CD4-positive, alpha-beta T cell (primary cell): ENCODE measurements at places on chromosomes 16 and 17. TPM values are rescaled to one million over a fixed set of nuclear protein-coding genes. Genes with fewer than 3 reads are reported as not detected.

The ANTKMT gene
- total RNA-seq, result 8.1 TPM

The AIPL1 gene
- total RNA-seq, result not detected

The NPIPA2 gene
- total RNA-seq, result 1.4 TPM

The CALB2 gene
- not detected for total RNA-seq

The IRX3 gene
- not detected for total RNA-seq

The SDK2 gene
- 8.1 TPM for total RNA-seq

The ALOX12B gene
- total RNA-seq, result 0.41 TPM

The PRR35 gene
- total RNA-seq, result not detected

- DNase-seq, result peak; percentile 26
Measured at GRCh38 chr17:2146132-2146871, 91.4 kb downstream of the HIC1 start.

DNA sequence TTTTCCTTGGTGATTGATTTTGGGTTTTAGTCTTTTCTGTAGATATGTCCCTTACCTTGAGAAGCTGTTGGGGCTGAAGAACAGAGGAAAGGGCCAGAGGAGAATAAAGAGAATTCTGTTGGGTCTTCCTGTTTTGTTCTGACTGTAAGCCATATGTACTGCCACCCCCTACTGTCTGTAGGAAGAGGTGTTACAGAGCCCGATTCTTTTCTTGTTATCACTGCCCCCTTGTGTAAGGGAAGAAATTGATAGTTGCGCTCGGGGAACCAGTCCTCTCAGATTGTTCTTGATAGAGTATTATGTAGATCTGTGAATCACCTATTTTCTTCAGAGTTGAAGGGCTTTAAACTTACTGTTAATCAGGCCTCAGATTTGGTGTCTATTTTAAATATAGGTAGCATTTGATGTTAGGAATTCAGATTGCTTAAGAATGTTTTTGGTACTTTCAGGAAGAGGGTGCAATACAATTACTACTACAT lies 2.4 kb downstream of the TANC2 start:
- DNase-seq, result peak; percentile 58

DNA sequence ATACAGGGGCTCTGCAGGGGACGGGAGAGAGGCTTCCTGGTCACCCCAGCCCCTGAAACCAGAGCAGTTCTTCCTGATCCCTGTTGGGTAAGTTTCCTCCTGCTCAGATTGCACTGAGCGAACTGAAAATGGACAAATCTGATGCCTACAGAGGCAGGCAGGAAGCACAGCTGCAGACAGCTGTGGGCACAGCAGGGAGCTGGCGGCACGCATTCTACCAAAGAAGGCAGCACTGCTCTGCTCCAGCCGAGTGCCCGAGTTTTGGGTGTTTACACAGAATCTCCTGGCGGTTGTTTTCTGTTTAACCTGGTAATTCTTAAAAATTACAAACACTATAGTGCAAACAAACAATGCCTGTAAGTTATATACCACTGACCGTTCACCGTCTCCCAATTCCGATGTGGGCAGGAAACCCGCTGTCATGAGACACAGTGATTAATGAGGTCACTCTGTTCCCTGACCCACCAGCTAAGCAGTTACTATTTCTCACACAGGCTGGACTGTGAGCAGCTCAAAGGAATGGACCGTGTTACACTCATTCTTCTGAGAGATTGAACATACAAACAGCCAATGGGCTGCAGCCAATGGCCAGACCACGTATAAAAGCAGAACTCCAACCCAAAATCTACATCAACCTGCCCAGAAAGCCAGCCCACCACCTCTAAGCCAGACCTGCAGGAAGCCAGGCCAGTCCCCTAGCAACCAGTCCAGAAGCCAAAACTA lies 25.5 kb downstream of the NSMCE1 start:
- peak; percentile 21 for DNase-seq

DNA sequence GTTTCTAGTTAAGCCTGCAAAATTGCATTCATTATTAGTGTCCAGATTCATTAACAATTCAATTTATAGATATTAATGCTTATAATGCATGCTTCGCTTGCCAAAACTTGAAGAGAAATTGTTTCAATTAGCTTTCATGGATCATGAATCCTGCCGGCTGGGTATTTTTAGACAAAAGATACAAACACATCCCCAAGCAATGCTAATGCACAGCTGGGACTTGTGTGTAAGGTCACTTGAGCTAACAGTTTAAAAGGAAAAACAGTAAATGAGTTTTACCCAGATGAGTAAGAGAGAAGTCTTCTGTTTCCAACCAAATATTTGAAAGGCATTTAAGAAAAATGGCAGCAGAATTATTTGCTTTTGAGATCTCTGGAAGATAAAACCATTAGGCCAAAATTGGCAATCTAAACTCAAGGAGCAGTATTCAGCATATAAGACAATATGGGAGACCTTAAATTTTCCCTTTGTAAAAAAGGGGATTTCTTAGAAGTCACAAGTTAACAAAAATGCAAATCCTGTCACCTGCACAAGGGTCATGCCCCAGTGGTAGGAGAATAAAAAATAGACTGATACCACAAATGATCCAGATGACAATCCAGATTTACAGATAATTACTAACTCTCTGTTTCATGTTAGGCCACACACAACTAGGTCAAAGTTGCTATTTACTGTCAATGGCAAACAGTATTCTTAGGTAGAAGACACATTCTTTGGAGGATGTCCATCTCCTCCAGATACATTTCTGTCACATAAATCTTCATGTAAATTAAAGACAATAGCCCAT lies 418.4 kb upstream of the PMFBP1 start:
- DNase-seq, result no peak

DNA sequence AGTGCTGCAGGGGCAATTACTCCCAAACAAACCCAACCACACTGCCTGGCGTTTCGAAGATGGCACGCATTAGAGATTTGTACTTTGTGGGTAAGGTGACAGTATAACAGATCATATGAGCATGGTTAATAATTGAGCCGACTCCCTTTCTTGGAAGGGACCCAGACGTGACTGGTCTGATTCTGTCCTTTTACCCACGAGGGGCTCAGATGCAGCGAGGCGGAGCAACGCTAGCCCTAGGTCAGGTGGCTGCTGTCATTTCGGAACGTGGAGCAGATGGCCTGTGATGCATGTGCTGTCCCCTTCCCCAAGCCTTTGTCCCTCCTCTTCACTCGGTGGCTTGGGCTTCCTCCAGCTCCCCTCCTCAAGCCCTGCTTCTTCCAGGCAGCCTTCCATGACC lies 84.2 kb downstream of the SNX29 start:
- DNase-seq, result no peak

DNA sequence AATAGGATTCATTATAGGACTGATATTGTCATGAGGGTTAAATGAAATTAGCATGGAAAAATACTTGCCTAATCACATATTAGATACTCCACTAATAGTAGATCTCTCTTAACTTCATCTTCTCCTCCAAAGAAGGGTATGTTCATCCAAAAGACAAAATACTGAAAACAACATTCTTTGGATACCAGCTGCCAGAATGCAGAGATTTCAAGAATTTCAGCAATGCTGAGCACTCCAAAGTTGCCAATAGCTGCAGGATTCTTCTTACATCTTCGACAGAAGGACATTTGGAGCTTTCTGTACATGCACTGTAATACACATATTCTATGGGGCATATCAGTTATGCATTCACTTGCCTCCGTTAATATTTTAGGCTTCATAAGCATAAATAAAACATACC lies 436.5 kb downstream of the HAPSTR1 start:
- no peak for DNase-seq

DNA sequence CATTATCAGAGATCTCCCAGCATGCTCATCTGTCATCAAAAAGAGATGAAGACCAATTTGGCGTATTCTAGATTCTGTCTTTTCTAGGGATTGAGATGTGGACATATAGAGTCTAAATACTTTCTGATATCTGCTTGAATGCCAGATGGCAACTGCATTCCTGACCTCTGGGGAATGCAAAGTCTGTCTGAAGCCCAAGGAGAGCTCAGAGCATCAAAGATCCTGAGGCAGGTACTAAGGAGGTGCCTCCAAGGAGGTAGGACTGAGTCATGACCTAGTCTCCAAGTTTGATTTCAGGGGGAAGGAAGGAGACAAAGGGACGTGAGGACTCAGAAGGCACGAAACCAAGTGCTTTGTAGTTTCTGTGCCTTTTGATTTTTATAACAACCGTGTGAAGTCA lies 448.4 kb downstream of the HS3ST3B1 start:
- DNase-seq, result no peak

DNA sequence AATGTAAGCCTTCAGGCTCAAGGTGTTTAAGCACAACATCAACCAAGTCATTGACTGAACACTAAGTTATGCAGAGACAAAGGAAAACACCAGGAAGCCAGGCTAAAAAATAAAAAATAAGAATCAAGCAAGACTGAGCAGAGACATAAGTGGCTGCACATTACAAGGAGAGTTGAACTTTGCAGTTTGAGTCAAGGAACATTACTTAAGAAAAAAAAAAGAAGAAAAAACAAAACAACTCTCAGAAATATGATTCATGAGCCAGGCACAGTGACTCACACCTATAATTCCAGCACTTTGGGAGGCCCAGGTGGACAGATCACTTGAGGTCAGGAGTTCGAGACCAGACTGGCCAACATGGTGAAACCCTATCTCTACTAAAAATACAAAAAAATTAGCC lies 168.1 kb downstream of the C16orf95 start:
- no peak for DNase-seq

DNA sequence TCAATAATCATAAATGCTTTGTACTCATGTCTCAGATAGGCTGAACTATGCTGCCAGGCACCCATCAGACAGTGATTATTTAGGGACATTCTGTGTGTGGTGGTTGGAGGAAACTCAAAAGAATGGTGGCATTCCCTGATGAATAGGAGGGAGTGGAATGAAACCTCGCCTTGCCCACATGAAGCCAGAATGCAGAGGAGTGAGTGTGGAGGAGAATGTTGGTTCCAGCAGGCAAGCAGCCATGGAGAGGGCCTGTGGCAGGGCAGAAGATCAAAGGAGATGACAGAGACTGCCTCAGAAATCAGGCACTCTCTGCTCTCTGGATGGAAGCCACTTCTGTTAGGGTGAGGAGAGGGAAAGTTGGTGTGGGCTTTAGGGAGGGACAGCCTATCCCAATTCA lies 22.5 kb downstream of the KCTD19 start:
- no peak for DNase-seq

- no peak for DNase-seq
Measured at GRCh38 chr17:42203354-42203753, 9.1 kb upstream of the GHDC start.

GRCh38 chr16:88428616-88429386 lies 24.3 kb upstream of the ZFPM1 start:
- no peak for DNase-seq

DNA sequence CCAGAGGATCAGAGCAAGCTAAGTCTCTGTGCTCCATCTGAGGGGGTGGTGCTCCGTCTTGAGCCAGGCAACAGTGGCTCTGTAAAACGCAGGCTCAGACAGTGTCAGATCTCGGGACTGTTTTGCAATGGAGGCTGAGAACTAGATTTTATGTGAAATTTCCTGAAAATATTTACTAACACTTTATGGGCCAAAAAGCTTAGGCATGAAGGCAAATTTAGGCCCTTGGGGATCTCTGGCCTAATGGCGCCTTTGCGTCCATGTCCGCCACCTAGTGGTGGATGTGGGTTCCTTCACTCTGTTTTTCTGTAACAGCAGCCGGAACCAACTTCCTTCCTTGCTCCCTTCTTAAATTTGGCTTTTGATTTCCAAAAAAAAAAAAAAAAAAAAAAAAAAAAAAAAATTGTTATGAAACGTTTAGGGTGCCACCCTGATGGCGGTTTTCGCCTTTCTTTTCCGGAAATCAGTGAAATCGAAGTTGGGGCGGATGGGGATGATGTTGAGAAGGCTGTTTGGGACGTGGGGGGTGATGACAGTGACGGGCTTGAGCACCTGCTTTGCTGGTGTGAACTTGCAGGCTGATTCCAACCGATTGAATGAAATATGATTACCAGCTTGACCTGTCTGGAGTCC lies 14.0 kb upstream of the ELAC2 start:
- peak; percentile 24 for DNase-seq

GRCh38 chr16:24382762-24383407 lies 126.8 kb downstream of the CACNG3 start:
- no peak for DNase-seq

- DNase-seq, result no peak
Measured at GRCh38 chr17:37399265-37399803, 7.3 kb downstream of the ACACA start.

DNA sequence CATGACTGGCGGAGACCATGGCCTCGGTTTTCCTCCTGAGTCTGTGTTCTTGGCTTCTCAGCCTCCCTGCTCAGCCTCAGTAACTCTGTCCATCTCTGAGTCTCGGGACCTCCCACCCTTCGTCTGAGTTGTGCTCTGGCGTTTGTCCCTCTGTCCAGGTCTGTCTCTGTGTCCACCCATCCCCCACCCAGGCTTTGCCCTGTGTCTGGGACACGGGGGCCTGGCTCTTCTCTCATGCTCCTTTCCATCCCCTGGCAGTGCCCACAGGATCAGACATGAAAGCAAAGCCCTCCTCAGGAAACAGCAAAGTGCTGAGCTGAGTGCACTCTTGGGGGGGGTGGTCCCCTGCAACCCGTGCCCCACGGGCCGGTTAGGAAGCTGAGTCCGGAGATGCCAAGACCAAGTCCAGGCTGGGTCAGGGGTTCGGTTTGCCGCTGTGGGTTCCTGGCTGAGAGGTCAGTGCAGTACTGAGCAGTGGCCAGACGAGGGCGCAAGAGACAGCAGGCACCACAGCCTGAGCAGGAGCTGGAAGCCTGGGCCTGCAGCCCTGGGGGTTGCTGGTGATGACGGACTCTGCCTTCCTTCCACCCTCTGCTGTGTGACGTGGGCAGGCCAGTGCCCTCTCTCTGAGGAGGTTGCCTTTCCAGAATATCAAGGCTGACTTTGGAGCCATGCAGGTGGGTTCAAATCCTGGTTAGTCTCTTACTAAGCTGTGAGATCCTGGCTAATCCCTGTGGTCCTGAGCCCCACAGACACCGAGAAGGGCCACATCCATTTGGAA lies 2.5 kb downstream of the P2RX1 start:
- peak; percentile 89 for DNase-seq

DNA sequence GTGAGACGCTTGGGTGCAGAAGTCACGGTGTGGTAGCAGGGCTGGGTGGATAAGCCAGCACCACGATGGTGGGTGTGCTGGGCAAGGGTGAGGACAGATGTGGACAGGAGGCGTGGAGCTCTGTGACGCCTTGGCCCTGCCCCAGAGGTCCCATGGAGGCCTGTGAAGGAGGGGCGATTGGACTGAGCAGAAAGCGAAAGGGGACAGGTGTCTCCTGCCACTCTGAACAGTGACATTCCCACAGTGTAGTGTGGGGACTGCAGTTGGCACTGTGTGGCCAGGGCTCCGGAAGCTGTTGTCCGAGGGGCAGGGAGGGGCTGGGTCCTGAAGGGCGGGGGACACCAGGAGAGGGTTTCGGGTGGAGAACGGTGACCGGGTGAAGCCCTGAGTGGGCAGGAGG lies 7.3 kb downstream of the TBC1D24 start:
- DNase-seq, result no peak
